ENCODE measurements at places on chromosomes 4 and X. TPM values are rescaled to one million over a fixed set of nuclear protein-coding genes. Genes with fewer than 3 reads are reported as not detected.

STK26 gene
- 49.7 TPM for total RNA-seq

KIT gene
- total RNA-seq = 0.96 TPM

- no peaks in the 10 kb centered on the region for H3K36me3 ChIP-seq
- no peak overlapping the region for H3K27ac ChIP-seq
- no peaks in the 10 kb centered on the region for H3K27me3 ChIP-seq
- no peak for DNase-seq
Observed at GRCh38 chrX:57587062-57587461, 4.7 kb upstream of the ZXDB start.

- H3K36me3 ChIP-seq = no peaks in the 10 kb centered on the region
- no peak for DNase-seq
- H3K27me3 ChIP-seq = no peaks in the 10 kb centered on the region
- H3K4me3 ChIP-seq = no peak overlapping the region
Observed at GRCh38 chr4:28373601-28374000, 1513.0 kb downstream of the STIM2 start.

- no peak for DNase-seq
- H3K27ac ChIP-seq = no peak overlapping the region
- no peaks in the 10 kb centered on the region for H3K27me3 ChIP-seq
- no peaks in the 10 kb centered on the region for H3K36me3 ChIP-seq
Observed at GRCh38 chr4:23097251-23097650, 404.5 kb downstream of the GBA3 start.

GRCh38 chr4:6576512-6576911 is 1.5 kb downstream of the MAN2B2 start:
- H3K27me3 ChIP-seq = peaks cover 7% of the 10 kb centered on the region
- peaks cover 42% of the 10 kb centered on the region for H3K36me3 ChIP-seq
- H3K4me1 ChIP-seq = peaks cover 12% of the 10 kb centered on the region
- DNase-seq = no peak
- H3K4me3 ChIP-seq = no peak overlapping the region

P2RY4 gene
- 0.23 TPM for total RNA-seq

GRCh38 chr4:109658871-109659410 is 44.3 kb downstream of the CASP6 start:
- H3K27ac ChIP-seq = no peak overlapping the region
- DNase-seq = no peak
- peaks cover 8% of the 10 kb centered on the region for H3K36me3 ChIP-seq
- no peaks in the 10 kb centered on the region for H3K27me3 ChIP-seq
- H3K4me3 ChIP-seq = no peak overlapping the region
- peaks cover 8% of the 10 kb centered on the region for H3K4me1 ChIP-seq

GRCh38 chrX:25112156-25112555 is 96.4 kb upstream of the ARX start:
- no peak for DNase-seq
- no peak overlapping the region for H3K4me3 ChIP-seq
- H3K36me3 ChIP-seq = no peaks in the 10 kb centered on the region

DNA sequence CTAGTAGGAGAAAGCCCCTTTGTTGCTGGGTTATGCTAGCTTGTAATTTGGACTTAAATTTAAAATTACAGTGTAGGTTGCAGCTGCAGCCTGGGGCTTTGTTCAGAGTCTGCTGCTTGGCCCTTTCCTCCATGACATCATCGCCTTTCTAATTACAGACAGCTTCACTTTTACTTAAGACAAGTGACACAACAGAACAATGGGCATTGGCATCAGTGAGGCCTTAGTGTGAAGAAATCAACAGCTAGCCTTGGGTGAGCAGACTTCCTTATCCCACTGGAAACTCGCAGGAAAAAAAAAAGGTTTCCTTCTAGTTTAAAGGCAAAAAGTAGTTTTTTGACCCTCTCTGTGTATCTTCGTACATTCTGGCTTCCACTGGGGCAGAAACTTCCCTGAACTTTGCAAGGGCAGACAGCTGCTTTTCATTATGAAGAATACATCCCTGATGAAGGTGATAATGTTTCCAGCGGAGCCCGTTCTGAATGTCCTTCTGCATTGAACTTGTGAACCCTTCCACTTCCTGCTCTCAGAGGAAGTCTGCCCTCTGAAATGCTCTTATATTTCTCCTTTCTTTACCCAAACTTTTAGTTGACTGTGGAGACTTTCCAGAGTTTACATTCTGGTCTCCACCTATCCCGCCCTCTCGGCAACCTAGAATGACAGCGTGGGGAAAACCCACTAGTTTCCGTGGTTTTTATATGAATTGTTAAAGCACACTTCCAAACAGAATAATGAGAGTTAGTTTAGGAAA is 123.2 kb upstream of the FAM9C start:
- peaks cover 18% of the 10 kb centered on the region for H3K4me1 ChIP-seq
- no peaks in the 10 kb centered on the region for H3K27me3 ChIP-seq
- no peak for DNase-seq
- peaks cover 14% of the 10 kb centered on the region for H3K36me3 ChIP-seq
- H3K27ac ChIP-seq = peak overlapping the region; percentile 61

ANKRD50 gene
- 0.15 TPM for total RNA-seq

RCHY1 gene
- total RNA-seq = 34.1 TPM

- no peaks in the 10 kb centered on the region for H3K4me1 ChIP-seq
- no peak for DNase-seq
- H3K4me3 ChIP-seq = no peak overlapping the region
- no peak overlapping the region for H3K27ac ChIP-seq
- H3K27me3 ChIP-seq = peaks cover 9% of the 10 kb centered on the region
Observed at GRCh38 chr4:182688081-182688480, 229.1 kb downstream of the DCTD start.

XAGE1A gene
- not detected for total RNA-seq

DNA sequence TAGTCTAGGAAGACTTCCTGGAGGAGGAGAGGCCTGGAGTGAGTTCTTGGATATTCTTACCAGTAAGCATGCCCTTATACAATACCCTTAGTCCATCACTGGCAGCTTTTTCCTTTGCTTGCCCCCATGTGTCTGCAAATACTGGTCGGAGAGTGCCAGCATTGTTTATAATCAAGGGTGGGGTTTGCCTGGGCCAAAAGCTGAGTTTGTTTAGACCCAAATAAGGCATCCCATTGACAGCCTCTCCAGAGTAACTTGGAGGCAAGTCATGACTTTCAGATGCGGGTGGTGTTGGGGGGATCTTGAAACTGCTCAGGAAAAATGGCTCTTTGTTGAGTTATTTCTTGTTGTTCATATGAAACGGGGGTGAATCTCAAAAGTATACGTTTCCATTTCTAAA is 258.4 kb upstream of the TAPT1 start:
- H3K4me1 ChIP-seq = no peaks in the 10 kb centered on the region
- no peak for DNase-seq
- no peak overlapping the region for H3K27ac ChIP-seq
- no peak overlapping the region for H3K4me3 ChIP-seq

GRCh38 chrX:31547416-31547815 is 475.6 kb upstream of the FTHL17 start:
- no peak for DNase-seq
- no peak overlapping the region for H3K4me3 ChIP-seq
- no peak overlapping the region for H3K27ac ChIP-seq
- no peaks in the 10 kb centered on the region for H3K4me1 ChIP-seq

DNA sequence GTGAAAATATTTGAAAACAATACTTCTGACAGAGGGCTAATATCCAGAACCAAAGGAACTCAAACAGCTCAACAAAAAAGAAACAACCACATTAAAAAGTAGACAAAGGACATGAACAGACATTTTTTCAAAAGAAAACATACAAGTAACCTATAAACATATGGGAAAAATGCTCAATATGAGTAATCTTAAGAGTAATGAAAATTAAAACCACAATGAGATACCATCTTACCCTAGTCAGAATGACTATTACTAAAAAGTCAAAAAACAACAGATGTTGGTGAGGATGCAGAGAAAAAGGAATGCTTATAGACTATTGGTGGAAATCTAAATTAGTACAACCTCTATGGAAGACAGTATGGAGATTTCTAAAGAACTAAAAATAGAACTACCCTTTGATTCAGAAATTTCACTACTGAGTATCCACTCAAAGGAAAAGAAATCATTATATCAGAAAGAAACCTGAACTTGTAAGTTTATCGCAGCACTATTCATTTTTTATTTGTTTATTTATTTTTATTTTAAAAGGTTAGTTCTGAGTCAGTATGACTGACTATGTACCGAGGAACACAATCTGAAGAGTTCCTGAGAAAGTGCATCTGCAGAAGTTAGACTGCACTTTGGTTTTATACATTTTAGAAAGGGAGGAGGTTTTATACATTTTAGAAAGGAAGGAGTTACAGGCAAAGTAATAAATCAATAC is 231.3 kb downstream of the INPP4B start:
- no peak overlapping the region for H3K27ac ChIP-seq
- H3K36me3 ChIP-seq = peaks cover 7% of the 10 kb centered on the region
- peaks cover 4% of the 10 kb centered on the region for H3K4me1 ChIP-seq
- H3K4me3 ChIP-seq = no peak overlapping the region
- no peaks in the 10 kb centered on the region for H3K27me3 ChIP-seq
- DNase-seq = no peak

RHOH gene
- 145 TPM for total RNA-seq

DNA sequence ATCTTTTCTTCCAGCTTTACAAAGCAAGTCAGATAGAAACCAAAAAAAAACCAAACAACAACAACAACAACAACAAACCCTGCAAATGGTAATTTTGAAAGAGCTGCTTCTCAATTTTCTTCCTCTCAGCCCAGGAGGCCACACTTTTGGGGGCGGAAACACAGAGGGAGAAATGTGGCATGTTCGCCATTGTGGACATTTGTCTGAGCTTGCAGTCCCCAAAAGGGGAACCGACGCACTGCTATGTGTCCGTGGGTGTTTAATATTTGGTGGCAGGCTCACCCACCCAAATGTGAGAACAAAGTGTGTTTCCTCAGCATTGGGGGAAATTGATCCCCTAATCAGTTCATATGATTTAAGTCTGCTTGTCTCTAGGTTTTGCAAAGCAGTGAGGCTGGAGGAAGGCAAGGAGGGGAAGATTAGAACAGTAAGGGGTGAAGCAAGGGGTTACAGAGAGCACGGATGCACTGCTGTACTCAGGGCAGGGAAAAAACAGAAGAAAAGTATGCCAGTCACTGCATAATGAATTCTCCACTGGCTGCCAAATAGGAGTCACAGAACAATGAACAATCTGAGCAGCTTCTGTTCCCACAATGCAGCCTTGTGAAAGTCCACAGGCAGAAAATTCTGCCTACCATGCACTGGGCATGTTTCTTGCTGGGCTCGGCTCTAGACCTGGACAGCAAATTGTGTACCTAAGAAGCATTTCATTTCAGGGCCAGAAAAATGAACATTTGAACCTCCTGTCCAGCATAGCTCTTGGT is 74.7 kb upstream of the GPM6B start:
- H3K4me3 ChIP-seq = no peak overlapping the region
- DNase-seq = no peak
- H3K4me1 ChIP-seq = no peaks in the 10 kb centered on the region
- no peaks in the 10 kb centered on the region for H3K36me3 ChIP-seq
- peaks cover 10% of the 10 kb centered on the region for H3K27me3 ChIP-seq
- no peak overlapping the region for H3K27ac ChIP-seq

DNA sequence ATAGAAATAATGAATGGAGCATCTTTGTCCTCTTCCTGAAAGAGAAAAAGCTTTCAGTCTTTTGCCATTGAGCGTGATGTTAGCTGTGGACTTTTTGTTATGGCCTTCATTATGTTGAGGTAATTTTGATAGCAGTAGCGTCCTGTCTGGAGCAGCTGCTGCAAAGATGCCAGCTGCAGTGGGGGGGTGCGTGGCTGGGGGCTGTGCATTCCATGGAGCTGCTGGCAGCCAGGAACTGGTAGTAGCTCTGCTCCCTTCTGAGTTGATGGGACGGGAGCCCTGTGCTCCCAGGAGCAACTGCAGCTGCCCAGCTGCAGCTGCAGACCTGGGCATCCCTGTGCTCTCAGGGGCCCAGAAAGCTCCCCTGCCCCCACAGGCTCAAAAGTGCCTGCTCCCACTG is 50.4 kb downstream of the CCDC160 start:
- H3K36me3 ChIP-seq = no peaks in the 10 kb centered on the region
- H3K4me3 ChIP-seq = no peak overlapping the region
- no peak overlapping the region for H3K27ac ChIP-seq
- H3K4me1 ChIP-seq = no peaks in the 10 kb centered on the region
- DNase-seq = no peak

DNA sequence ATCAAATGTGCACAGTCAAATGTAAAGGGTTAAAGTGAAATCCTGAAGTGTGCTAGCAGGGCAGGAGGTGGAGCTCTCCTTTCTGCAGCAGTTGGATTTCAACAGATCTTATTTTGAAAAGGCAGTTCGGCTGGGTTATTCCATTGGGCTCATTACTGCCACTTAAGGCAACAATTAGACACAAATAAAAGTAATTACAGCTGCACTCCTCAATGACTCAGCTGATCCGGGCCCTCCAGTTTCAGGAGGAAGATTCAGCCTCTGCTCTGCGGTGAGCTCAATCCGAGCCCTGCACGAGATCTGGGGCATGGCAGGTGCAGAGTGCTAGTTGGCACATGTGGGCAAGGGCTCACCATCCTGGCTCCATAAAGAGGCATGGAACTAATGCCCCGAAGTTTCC is 85.4 kb downstream of the PHKA2 start:
- H3K36me3 ChIP-seq = peaks cover 5% of the 10 kb centered on the region
- no peaks in the 10 kb centered on the region for H3K27me3 ChIP-seq
- no peak overlapping the region for H3K27ac ChIP-seq
- no peak overlapping the region for H3K4me3 ChIP-seq
- H3K4me1 ChIP-seq = no peaks in the 10 kb centered on the region
- no peak for DNase-seq

DNA sequence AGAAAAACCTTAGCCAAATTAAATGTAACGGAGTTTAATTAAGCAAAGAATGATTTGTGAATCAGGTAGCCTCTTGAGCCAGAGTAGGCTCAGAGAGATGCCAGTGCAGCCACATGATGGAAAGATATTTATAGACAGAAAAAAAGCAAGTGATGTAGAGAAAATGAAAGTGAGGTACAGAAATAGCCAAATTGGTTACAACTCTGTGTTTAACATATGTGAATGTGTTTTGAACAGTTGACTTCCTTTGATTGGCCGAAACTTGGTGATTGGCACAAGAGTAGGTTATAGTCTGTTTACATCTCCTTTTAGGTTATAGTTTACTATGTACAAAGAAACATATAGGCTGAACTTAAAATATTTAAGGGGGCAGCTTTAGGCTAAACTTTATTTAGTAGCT is 459.9 kb upstream of the BOD1L1 start:
- DNase-seq = no peak
- no peaks in the 10 kb centered on the region for H3K27me3 ChIP-seq
- no peak overlapping the region for H3K27ac ChIP-seq
- H3K36me3 ChIP-seq = no peaks in the 10 kb centered on the region
- no peaks in the 10 kb centered on the region for H3K4me1 ChIP-seq

DNA sequence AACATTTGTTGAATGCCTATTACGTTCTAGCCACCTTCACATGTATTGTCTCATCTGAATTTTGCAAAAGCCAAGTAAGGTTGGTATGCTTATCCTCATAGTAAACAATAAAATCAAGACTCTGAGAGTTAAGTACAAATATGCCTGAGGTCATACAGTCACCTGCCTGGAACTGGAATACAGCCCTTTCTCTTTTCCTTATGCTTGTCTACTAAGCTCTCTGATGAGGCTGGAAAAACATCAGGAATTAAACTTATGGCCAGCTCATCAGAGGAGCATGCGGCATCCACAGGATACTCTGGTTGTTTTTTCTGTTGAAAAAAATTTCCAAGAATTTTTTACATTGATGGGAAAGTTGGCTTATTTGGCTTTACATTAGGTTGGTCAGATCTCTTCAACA is 35.5 kb downstream of the NCAPG start:
- no peak for DNase-seq
- no peaks in the 10 kb centered on the region for H3K27me3 ChIP-seq
- no peak overlapping the region for H3K27ac ChIP-seq
- H3K4me1 ChIP-seq = no peaks in the 10 kb centered on the region
